ENCODE measurements at places on chromosomes 1 and 21.
A peak's percentile ranks its signal among the peaks of the same experiment; 100 is the strongest.

DNA sequence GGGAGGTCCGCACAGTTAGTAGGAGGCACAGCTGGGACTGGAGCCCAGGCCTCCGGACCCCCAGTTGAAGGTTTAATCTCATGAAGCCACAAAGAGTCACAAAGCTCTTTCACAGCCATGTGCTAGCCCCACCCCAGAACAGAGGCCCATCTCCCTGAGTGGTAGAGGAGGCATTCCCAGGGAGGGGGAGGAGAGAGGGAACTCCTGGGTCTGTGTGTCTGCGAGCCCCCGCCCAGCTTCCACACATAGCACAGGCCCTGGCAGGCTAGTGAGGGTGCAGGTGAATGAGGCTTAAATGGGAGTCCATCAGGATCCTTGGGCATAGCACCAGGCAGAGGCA, 197.8 kb downstream of the MATN1 start:
- ATAC-seq: no peak

DNA sequence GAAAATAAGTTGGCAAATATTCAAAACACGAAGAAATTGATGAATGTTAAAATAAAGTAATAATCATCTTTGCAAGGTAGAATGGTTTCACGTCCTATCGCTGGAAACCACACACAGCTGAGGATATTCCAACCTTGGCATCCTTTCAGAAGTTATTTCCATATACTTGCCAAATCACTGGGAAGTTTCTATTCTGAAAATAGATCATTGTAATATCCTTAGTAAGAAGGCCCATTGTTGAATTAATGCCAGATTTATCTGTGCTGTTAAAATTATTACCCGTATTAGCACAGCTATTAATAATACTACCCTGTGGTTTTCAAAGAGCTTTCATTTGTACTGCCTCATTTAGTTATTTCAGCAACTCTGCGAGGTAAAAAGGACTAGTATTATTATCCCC, 81.1 kb downstream of the OLFM3 start:
- ATAC-seq: no peak

- no peak for ATAC-seq
Observed at GRCh38 chr1:50454911-50455310, 31.7 kb upstream of the DMRTA2 start.

- no peak for ATAC-seq
Observed at GRCh38 chr1:10932088-10932487, 80.4 kb upstream of the TARDBP start.

GRCh38 chr1:246658567-246658966, 65.6 kb upstream of the SCCPDH start:
- ATAC-seq: no peak

- peak; percentile 29 for ATAC-seq
Observed at GRCh38 chr1:115090186-115090490, 835 bp upstream of the TSPAN2 start.

GRCh38 chr21:17660452-17660851, 47.8 kb upstream of the BTG3 start:
- no peak for ATAC-seq

DNA sequence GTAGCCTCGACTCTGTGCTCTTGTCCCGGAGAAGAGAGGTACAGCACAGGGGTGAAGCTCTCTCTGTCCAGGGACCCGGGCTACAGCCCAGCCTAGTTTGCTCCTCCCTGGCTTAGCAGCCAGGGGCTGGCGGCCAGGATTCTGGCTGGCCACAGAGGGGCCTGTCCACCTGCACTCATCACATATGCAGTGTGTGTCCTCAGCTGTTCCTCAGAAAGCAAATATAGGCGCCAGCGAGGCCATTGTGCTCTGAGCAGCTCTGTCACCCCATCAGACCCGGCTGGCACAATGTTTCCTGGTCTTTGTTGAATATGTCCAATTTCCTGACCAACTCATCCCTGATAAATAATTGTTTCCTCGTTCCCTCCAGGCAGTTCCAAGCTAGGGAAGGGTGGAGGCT, 28.5 kb downstream of the KCND3 start:
- ATAC-seq: no peak

DNA sequence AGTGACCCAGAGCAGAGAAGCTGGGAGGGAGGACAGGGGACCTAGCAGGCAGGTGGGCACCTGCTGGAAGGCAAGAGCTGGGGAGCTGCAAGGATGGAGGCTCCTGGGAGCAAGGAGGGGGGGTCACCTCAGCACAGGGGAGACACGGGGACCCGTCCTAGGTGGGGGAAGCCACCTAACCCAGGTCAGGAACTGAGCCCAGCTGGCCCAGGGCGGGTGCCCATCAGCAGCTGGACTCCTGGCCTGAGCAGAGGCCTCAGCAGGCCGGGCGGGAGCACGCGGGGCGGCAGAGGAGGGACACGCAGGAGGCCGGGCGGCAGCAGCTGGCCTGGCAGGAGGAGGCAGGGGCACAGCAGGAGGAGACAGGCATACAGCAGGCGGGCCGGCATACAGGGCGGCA, 949 bp downstream of the KRTAP10-1 start:
- ATAC-seq: no peak

DNA sequence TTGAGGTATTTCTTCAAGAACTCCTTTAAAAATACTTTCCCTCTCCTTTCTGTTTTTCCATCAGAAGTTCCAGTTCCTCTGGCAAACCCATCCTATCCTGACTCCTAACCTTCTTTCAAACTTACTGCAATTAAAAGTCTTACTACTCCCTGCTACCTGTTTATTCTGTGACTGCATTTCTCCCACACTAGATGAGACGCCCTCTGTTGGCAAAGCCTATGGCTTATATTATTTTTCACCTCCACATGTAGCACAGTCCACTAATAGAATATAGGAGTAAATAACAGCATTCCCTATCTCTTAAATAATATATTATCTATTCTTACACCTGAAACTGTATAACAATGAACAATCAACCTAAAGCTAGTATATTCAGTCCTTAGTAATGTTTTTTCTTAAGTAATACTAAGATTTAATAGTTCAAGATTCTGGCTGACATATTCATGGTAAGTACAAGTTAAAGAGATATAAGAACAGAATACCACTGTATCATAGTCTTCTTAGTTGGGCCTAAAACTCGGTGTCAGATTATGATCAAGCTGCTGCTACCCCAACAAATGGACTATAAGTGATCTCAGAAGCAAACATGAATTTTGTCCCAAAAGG, 54.8 kb downstream of the RAB3GAP2 start:
- ATAC-seq: peak; percentile 50

- ATAC-seq: no peak
Observed at GRCh38 chr1:199129247-199129646, 490.4 kb downstream of the PTPRC start.

DNA sequence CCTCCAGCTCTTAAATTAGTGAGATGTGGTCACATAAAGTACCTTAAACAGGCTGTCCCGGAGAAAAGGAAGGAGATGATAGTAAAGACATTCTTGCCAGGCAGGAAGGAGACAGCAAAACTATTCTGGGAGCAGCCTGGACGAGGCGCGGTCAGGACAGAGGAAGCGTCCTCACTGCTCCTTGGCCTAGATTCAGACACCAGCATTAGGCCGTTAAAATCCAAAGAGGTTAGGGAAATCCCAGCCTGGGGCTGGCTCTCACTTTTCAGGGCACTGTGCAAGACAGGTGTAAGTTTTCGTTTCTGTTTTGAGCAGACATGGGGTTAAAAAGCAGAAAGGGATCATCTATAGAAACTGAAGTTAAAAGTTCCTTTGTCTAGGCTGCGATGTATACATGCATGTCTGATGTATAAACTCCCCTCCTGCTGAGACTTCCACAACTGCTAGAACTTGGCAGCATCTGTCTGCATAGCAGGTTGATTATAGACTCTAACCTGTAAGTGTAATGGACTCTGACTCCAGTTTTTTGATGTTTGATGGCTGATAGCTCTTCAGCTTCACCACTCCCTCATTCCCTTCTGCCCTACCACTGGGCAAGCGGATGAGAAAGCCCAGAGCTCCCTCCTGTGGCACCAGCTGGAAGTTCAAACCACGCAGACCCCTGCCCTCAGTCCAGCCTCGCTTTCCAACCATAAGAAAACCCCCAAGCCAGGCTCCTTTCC, 21.5 kb downstream of the STPG1 start:
- peak; percentile 90 for ATAC-seq

GRCh38 chr1:29687601-29688244, 451.4 kb downstream of the PTPRU start:
- peak; percentile 54 for ATAC-seq

DNA sequence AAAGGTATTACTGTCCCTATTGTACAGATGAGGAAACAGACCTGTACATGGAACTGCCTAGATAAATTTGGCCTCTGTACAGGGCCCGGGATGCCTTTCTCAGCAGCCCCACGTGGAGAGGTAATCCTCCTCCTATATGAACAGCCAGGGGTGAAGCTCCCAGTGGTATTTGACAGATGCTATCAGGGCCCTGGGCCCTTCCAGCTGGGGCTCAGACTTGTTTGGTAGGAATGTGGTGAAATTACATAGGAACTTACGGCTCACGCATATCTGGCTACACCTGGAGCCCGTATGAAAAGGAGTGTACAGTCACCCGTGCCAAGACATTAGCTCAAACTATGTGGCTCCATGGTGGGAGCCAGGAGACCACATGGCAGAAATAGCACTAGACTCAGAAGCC, 24.8 kb upstream of the TCEA3 start:
- no peak for ATAC-seq

DNA sequence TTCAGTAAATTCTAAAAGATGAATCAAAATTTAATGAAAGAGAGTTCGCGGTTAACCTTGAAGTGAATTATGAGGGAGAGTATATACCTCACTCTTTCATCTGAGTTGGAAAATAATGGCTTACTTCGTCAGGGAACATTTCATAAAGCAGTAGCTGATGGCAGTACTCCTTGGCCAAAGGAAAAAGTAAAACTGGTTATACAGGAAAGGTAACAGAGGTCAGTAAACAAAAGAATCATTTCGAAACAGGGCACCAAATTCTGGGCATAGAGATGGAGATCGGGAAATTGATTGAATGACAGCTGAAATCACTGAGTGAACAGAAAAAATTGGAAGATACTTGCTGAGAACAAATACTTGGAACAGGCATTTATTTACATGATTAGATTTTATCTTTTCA, 199.0 kb downstream of the OLFM3 start:
- ATAC-seq: no peak

- ATAC-seq: no peak
Observed at GRCh38 chr1:151144474-151145303, 1.7 kb downstream of the SEMA6C start.

DNA sequence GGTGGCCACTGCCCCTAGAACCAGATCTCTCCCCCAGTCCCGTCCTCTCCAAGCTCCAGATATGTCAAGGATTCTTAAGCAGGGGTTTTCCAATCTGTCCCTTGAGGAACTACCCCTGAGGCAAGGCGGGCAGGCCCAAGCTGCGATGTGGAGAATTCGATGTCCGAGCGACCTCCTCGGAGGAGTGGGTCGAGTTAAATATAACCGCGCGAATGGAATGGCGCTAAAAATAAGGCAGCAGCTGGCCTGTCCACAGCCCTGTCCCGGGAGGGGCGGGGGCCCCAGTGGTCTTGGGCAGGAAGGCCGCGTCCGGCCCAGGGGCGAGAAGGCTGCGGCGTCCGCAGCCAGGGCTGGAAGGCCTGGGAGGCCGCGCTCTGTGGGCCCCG, 5.8 kb upstream of the FOXD3 start:
- ATAC-seq: no peak

DNA sequence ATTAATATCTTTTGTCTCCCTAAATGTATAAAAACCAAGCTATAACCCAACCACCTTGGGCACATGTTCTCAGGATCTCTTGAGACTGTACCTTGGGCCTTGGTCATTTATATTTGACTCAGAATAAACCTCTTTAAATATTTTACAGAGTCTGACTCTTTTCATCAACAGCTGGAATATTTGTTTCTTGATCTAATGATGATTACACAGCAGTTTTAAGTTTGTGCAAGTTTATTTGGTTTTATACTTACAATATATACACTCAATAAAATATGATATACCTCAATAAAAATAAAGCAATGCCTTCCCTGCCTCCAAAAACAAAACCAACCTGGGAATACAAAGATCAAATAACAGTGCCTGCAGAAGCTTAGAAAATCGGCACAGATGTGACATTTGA, 22.0 kb downstream of the LEPR start:
- no peak for ATAC-seq

GRCh38 chr1:21174654-21175323, 1.9 kb downstream of the EIF4G3 start:
- peak; percentile 10 for ATAC-seq

GRCh38 chr1:22264464-22265341, 121.8 kb upstream of the WNT4 start:
- no peak for ATAC-seq

- no peak for ATAC-seq
Observed at GRCh38 chr1:31230378-31230777, 9.3 kb downstream of the NKAIN1 start.

GRCh38 chr1:35184495-35185199, 8.3 kb downstream of the SFPQ start:
- no peak for ATAC-seq

DNA sequence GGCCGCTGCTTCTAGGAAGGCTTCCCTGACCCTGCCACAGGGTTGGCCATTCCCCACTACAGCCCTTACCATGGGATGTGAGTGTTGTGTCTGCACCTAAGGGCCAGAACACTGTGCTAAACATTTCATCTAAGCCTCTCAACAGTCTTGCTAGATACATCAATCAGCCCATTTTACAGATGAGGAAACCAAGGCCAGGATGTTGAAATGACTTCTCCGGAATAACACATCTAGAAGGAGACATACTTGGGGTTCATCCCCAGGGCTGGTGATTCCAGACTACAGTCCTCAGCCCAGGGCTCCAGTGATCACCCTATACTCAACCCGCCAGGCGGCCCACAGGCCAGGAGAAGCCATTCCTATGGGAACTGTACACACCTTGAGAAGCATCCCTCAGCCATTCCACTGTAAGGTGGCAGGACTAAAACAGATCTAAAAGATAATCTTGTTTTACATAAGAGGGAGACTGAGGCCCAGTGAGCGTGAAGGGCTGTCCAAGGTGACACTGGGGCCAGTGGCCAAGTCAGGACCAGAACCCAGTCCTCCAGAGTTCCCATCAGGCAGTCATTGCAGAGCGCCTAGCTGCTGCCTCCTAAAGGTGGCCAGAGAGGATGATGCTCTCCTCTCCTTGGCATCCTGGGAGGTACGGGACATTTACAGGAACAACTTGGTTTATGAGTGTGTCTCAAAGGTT, 119.5 kb downstream of the GLIS1 start:
- no peak for ATAC-seq

DNA sequence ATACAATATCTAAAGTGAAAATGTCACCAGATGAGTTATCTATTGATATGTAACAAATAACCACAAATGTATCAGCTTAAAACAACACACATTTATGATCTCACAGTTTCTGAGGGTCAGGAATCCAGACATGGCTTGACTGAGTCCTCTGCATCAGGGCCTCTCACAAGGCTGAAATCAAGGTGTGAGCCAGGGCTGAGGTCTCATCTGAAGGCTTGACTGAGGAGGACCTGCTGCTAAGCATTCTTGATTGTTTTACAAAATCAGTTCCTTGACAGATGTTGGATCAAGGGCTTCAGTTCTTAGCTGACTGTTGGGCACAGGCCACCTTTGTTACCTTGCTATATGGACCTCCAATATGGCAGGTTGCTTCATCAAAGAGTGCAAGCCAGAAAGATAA, 483.7 kb downstream of the CAMTA1 start:
- ATAC-seq: no peak
